Smooth muscle cell of the coronary artery (primary cell): ENCODE measurements at places on chromosomes 11 and 22. TPM values are rescaled to one million over a fixed set of nuclear protein-coding genes. Genes with fewer than 3 reads are reported as not detected.

Gene ISX
- total RNA-seq = not detected in 2 replicates

Gene MMP1
- total RNA-seq = 73.8 and 4,826 TPM in 2 replicates

Gene ALDH3B1
- 18.6 and 32.2 TPM in 2 replicates for total RNA-seq

Gene CYTH4
- total RNA-seq = 0.08 and 0.23 TPM in 2 replicates

Gene MPPED2
- not detected in 2 replicates for total RNA-seq

Gene APOBEC3G
- total RNA-seq = 8.6 and 9.1 TPM in 2 replicates

Gene TMPRSS13
- total RNA-seq = not detected in 2 replicates

Gene GNG3
- not detected in 2 replicates for total RNA-seq

Gene SCGB1D2
- total RNA-seq = not detected in 2 replicates

Gene OR51M1
- not detected in 2 replicates for total RNA-seq

Gene MAPK8IP2
- 0.08 and 0.12 TPM in 2 replicates for total RNA-seq

Gene SLC25A45
- 1.4 and 2.3 TPM in 2 replicates for total RNA-seq
